Eye (tissue), 1 donor: ENCODE measurements at places on chromosomes 4 and X.

GRCh38 chr4:176882206-176882605 lies 89.5 kb upstream of the VEGFC start:
- no peak for DNase-seq

- DNase-seq: peak; percentile 25
Measured at GRCh38 chrX:6386837-6387236, 148.1 kb downstream of the VCX3A start.

- DNase-seq: no peak
Measured at GRCh38 chr4:58507079-58507478, 1396.9 kb upstream of the IGFBP7 start.

DNA sequence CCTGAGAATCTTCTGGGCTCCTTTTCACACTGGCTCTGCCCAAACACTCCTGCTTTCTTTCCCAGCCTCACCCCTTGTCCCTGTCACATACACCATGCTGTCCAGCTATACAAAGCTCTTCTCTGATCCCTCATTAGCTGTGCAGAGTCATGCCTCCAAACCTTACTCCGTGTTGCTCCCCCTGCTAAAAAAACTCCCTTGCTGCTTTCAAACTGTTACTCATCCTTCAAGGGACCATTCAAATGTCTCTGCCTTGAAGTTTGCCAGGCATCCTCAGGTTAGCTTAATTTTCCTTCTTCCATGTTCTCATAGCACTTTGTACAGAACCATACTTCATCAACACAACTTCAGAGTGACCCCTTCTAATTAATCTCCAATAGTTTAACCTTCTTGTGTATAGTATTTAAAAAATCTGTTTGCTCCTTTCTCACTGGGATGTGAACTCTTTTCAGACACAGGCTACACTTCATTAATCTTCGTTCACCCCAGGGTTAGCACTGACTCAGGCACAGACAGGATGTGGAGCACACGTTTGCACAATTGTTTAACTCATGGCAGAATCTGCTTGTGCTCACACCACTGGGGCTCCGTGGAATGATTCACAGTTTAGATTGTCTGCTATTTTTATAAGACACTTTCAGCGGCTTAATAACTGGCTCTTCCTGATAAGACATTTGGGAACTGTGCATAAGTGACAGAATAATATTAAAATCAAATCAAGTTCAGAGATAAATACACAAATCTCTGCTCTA lies 21.4 kb upstream of the SEL1L3 start:
- DNase-seq: peak; percentile 13

GRCh38 chr4:69832326-69833030 lies 27.5 kb downstream of the SULT1E1 start:
- DNase-seq: no peak

DNA sequence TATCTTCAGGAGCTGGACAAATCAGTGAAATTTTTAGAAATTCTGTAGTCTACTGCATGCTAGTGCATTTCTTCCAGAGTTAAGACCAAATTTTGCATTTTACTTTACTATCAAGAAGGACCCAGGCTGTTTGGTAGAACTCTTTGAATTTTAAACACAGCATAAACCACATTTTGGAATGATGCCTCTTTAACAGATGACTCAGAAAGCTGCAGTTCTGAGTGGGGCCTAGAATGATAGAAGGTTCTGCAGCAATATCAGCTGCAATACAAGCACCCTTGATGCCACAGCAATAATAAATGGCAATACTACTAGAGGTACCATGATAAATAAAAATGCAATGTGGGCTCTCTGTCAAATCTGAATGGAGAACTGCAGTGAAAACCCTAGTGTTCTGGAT lies 198.7 kb downstream of the TMA16 start:
- no peak for DNase-seq
